ENCODE measurements at places on chromosomes 1 and 21. TPM values are rescaled to one million over a fixed set of nuclear protein-coding genes. Genes with fewer than 3 reads are reported as not detected.

S100B gene
- total RNA-seq = 0.89 TPM

F13B gene
- not detected for total RNA-seq

MAGOH gene
- total RNA-seq = 61.9 TPM

CAPZA1 gene
- total RNA-seq = 146 TPM

SPATA21 gene
- not detected for total RNA-seq

RIPPLY3 gene
- total RNA-seq = not detected

C1orf167 gene
- total RNA-seq = 0.22 TPM

CASZ1 gene
- 38.5 TPM for total RNA-seq

PRAMEF13 gene
- total RNA-seq = not detected

ILDR2 gene
- total RNA-seq = 0.88 TPM

ACBD6 gene
- 61.6 TPM for total RNA-seq

SELP gene
- 4.5 TPM for total RNA-seq

FAM163A gene
- total RNA-seq = 3.2 TPM

KLF18 gene
- total RNA-seq = not detected

PTAFR gene
- 1.6 TPM for total RNA-seq

ZFP69B gene
- not detected for total RNA-seq

RABGAP1L gene
- total RNA-seq = 100 TPM

TEX50 gene
- total RNA-seq = not detected

PMF1 gene
- 103 TPM for total RNA-seq

NBL1 gene
- 70.4 TPM for total RNA-seq

CHAF1B gene
- total RNA-seq = 1.0 TPM

CD53 gene
- 15.7 TPM for total RNA-seq

MROH9 gene
- total RNA-seq = 0.40 TPM

ATP1A2 gene
- total RNA-seq = 3.6 TPM

NCAM2 gene
- total RNA-seq = 1.7 TPM

Measured in thyroid gland (tissue), 4 donors.